Uterus (tissue), 4 donors: ENCODE measurements at places on chromosomes 2 and 18. TPM values are rescaled to one million over a fixed set of nuclear protein-coding genes. Genes with fewer than 3 reads are reported as not detected.

- no peak for DNase-seq
- no peak overlapping the region for H3K27ac ChIP-seq
- no peak overlapping the region for H3K4me3 ChIP-seq
- H3K36me3 ChIP-seq = no peaks in the 10 kb centered on the region
- no peaks in the 10 kb centered on the region for H3K4me1 ChIP-seq
These were observed 5.0 kb downstream of the SH2D6 start for GRCh38 chr2:85423525-85423924.

DNA sequence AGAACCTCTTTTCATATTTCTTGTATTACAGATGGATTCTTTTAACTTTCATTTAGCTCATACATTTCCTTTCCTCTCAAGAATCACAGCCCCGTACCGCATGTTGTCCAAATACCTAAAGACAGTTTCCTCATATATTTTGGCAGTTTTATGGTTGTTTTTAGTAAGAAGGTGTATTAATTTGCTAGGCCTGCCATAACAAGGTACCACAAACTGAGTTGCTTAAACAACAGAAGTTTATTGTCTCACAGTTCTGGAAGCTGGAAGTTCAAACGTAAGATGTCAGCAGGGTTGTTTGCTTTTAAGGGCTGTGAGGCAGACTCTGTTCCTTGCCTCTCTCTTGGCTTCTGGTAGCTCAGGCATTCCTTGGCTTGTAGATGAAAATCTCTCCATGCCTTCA, 343.2 kb upstream of the TNP1 start:
- H3K27ac ChIP-seq = peak overlapping the region; percentile 8
- H3K27me3 ChIP-seq = no peaks in the 10 kb centered on the region
- H3K4me3 ChIP-seq = no peak overlapping the region
- no peak for DNase-seq
- H3K4me1 ChIP-seq = no peaks in the 10 kb centered on the region

DNA sequence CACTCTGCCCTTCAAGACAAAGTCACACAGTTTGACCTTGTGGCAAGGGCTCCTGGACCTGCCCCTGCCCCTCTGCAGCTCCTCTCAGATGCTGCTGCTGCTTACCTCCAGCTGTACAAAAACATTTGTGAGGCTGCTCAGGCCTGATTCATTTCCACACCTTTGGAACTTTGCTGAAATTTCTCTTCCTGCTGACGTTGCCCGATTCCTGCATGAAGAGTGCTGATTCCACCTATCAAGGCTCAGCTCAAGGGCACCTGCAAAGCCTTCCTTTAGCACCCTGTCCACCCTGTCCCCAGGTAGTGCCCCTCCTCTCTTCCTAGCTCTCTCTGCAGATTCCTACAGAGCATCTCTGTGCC, 738.3 kb upstream of the HS6ST1 start:
- H3K36me3 ChIP-seq = no peaks in the 10 kb centered on the region
- H3K27ac ChIP-seq = no peak overlapping the region
- DNase-seq = no peak
- H3K4me3 ChIP-seq = no peak overlapping the region

- no peak overlapping the region for H3K27ac ChIP-seq
- no peaks in the 10 kb centered on the region for H3K27me3 ChIP-seq
- DNase-seq = no peak
- no peaks in the 10 kb centered on the region for H3K4me1 ChIP-seq
- H3K4me3 ChIP-seq = no peak overlapping the region
These were observed 15.9 kb downstream of the FAM210A start for GRCh38 chr18:13710414-13710831.

- no peak for DNase-seq
- H3K4me3 ChIP-seq = no peak overlapping the region
- no peaks in the 10 kb centered on the region for H3K36me3 ChIP-seq
- no peaks in the 10 kb centered on the region for H3K4me1 ChIP-seq
These were observed 24.9 kb downstream of the PECR start for GRCh38 chr2:216056739-216057138.

DNA sequence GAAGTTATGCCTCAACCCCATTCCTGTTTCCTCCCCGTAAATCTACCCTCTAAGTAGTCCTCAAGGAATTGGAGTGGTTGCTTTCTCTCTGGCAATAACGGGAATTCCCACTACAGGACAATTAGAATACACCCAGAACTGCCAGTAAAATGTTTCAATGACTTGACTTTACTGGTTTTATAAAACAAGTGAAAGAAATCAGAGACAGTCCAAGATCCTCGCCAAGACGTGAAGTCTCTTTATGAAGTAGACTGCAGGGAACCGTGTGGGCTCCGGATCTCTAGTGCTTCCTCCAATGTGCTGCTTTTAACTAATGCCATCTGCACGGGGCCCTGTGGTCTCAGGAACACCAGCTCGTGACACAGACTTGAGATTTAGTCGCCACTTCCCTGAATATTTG, 101.4 kb downstream of the CPO start:
- peak overlapping the region; percentile 41 for H3K27ac ChIP-seq
- no peaks in the 10 kb centered on the region for H3K27me3 ChIP-seq
- no peaks in the 10 kb centered on the region for H3K4me1 ChIP-seq
- H3K4me3 ChIP-seq = no peak overlapping the region

- H3K27ac ChIP-seq = no peak overlapping the region
- H3K27me3 ChIP-seq = no peaks in the 10 kb centered on the region
- H3K4me1 ChIP-seq = no peaks in the 10 kb centered on the region
- no peak overlapping the region for H3K4me3 ChIP-seq
These were observed 21.9 kb downstream of the FAM124B start for GRCh38 chr2:224379986-224380385.

GRCh38 chr2:145860083-145860482, 1340.2 kb upstream of the ZEB2 start:
- H3K27ac ChIP-seq = no peak overlapping the region
- H3K4me1 ChIP-seq = no peaks in the 10 kb centered on the region
- DNase-seq = no peak
- H3K36me3 ChIP-seq = no peaks in the 10 kb centered on the region

The DNAJC5G gene
- total RNA-seq = 0.77 TPM
